ENCODE measurements at places on chromosomes 3 and 15. TPM values are rescaled to one million over a fixed set of nuclear protein-coding genes. Genes with fewer than 3 reads are reported as not detected.

Gene SLC6A1
- 6.2 TPM for total RNA-seq

Gene RBP2
- not detected for total RNA-seq

Gene TTC21A
- total RNA-seq, result 9.0 TPM

Gene HDC
- 4.1 TPM for total RNA-seq

Gene FGF12
- 5.7 TPM for total RNA-seq

Gene HYAL2
- 131 TPM for total RNA-seq

Gene BOC
- 41.4 TPM for total RNA-seq

- DNase-seq, result no peak
Observed at GRCh38 chr3:142931222-142931621, 32.3 kb downstream of the PAQR9 start.

GRCh38 chr3:41808152-41808551 lies 153.8 kb downstream of the ULK4 start:
- DNase-seq, result no peak

- no peak for DNase-seq
Observed at GRCh38 chr3:63896332-63897030, 15.7 kb downstream of the SCAANT1 start.

GRCh38 chr3:66989241-66989640 lies 8.9 kb upstream of the KBTBD8 start:
- DNase-seq, result no peak

DNA sequence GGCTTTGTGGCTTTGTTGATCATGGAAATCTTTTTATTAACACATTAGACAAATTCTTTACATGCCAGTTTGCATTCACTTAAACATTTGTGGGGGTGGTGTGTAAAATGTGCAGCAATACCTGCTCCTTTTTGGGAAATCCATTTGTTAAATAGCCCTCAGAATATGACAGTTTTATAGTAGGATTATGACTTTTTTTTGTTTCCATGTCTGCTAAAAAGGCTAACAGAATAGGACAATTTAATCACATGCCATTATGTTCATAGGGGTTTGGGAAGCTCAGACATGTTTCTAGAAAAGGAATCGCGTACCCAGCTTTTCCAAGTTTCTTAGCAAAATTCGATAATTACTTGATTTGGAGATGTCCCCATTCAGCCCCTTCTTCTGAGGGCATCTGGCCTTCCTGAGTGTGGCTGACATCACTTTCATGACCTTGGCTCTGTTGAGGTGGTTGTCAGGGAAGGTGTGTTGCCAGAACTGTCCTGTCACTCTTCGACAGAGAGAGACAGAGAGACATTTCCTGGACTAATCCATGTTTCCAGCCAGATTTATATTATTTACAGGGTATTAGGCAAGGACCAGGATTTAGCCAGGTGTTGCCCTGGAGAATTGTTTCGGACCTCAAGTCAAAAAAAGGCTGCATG lies 126.4 kb downstream of the PTPRG start:
- no peak for DNase-seq

DNA sequence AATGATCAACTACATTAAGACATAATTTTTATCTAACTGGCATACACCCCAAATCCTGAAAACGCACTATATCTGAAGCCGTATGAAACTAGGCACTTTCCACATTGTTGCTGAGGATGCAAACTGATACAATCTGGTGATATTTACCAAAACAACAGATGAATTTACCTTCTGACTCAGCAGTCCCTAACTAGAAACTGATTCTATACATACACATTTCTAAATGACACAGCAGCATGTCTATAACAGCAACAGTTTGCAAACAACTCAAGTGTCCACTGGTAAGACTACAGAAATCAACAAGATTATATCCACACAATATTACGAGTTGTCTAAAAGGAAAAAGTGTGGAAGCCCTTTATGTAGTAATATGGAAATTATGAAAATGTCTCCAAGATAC lies 22.9 kb downstream of the SECISBP2L start:
- no peak for DNase-seq

GRCh38 chr3:138863776-138864113 lies 29.0 kb upstream of the PIK3CB start:
- DNase-seq, result no peak

DNA sequence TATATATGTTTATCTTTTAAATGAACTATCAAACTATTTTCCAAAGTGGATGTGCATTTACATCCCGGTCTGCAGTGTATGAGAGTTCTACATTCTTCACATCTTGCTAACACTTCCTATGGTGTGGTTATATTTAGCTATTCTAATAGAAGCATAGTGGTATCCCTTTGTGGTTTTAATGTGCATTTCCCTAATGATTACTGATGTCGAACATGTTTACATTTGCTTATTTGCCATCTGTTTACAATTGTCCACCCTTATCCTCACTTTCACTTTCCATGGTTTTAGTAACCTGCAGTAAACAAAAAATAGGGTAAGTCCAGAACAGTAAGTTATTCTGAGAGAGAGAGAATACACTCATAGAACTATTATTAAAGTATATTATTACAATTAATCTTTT lies 360.5 kb upstream of the NAALADL2 start:
- no peak for DNase-seq

DNA sequence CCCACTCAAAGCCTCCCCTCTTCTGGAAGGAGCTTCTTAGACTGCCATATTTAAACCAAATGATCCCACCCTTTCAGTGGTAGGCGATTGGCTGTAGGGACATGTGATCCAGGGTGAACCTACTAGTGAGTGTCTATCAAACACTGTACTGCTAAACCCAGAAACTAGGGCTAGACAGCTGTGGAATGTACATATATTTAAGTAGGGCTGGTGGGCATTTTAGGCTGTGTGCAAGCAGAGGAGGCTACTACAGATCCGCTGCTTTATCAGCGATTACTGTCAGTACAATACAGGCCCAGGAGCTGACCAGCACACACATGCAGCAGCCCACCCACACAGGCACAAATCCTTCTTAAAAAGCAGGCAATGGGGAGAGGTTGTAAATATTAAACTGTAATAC lies 15.4 kb upstream of the LARP6 start:
- DNase-seq, result no peak

DNA sequence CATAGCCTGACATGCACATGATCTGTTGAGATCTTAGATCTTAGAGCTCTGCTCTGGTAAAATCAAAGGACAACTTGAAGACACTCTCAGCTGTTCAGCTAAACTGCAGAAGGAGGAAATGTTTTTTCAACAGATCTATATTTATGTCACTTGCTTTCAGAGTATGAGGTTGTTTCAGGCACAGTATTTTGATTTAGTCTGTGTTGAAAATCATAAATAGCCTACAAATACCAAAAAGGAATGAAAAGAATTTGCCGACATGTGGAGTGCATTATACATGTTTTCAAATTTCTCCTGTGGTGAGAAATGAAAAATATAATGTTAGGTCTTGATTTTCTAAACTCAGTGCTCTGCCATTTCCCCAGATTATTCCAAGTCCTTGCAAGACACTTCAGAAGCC lies 1118.4 kb downstream of the TBL1XR1 start:
- DNase-seq, result no peak

- no peak for DNase-seq
Observed at GRCh38 chr15:100866386-100867330, 13.0 kb upstream of the ALDH1A3 start.

- DNase-seq, result no peak
Observed at GRCh38 chr3:49153349-49153912, 12.7 kb downstream of the CCDC71 start.

DNA sequence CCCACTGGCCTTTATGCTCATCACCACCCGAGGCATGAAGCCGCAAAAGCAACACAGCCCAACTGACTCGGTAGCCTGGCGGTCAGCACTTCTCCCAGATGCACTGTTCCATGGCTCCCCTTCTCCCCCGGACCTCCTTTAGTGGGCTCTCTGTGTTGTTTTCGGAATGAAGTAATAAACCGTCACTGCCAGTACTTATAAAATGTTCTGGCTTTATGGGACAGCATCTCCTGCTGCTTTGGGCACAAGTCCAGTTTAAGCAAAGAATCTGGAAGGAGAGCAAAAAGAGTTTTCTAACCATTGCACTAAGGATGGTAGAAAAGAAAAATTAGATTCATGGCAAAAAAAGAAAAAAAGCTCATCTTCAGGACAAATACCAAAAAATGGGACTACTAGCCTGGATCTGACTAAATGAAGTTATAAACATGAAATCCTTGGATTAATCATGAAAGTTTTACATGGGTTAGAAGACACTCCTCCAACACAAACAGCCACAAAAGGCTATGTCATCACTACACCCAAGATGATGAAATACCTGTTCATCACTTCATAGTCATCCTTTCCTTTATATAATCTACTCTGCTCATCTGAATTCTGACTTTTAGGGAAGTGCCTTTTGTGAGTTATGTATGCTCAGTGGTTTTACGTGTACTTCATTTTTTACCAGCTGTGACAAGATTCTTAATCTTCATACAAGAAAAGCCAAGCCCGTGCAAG lies 89.5 kb upstream of the UBE2E2 start:
- DNase-seq, result peak; percentile 50

GRCh38 chr15:38651328-38652038 lies 86.9 kb upstream of the RASGRP1 start:
- DNase-seq, result no peak

DNA sequence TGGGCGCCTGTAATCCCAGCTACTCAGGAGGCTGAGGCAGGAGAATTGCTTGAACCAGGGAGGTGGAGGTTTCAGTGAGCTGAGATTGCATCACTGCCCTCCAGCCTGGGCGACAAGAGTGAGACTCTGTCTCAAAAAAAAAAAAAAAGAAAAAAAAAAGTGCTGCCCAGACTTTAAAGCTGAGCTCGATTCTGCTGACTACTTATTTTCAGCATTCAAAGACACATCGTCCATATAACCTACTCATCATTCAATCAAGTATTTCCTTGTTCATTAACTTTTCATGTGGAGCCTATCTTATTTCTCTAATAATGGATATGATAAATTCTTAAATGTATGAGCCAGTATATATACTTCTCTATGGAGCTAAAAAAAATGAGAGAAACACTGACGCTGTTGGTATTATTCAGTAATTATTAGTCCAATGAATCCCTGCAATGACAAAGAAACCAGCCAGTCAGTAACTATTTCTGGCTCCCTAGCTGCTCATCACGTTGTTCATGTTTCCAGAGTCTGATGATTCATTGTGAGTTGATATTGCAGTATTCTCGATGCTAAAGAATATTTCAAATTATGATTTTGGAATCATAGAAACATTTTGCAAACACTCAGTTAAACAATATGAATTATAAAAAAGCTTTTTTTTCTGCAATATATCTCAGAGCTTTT lies 111.9 kb downstream of the RAP2B start:
- no peak for DNase-seq
